ENCODE measurements at places on chromosomes 13 and 19. TPM values are rescaled to one million over a fixed set of nuclear protein-coding genes. Genes with fewer than 3 reads are reported as not detected.
A peak's percentile ranks its signal among the peaks of the same experiment; 100 is the strongest.

CAPN12 gene
- total RNA-seq: 2.2 TPM

TPM4 gene
- 355 TPM for total RNA-seq

ZNF66 gene
- total RNA-seq: 1.7 TPM

GJB6 gene
- 2.8 TPM for total RNA-seq

ZNF99 gene
- total RNA-seq: not detected

OLFM4 gene
- not detected for total RNA-seq

ZNF865 gene
- 5.1 TPM for total RNA-seq

FOXA3 gene
- total RNA-seq: 0.42 TPM

- ATAC-seq: no peak
Observed at GRCh38 chr13:79222427-79223205, 183.4 kb downstream of the RBM26 start.

- ATAC-seq: peak; percentile 15
Observed at GRCh38 chr13:111511219-111511732, 190.8 kb downstream of the TEX29 start.

DNA sequence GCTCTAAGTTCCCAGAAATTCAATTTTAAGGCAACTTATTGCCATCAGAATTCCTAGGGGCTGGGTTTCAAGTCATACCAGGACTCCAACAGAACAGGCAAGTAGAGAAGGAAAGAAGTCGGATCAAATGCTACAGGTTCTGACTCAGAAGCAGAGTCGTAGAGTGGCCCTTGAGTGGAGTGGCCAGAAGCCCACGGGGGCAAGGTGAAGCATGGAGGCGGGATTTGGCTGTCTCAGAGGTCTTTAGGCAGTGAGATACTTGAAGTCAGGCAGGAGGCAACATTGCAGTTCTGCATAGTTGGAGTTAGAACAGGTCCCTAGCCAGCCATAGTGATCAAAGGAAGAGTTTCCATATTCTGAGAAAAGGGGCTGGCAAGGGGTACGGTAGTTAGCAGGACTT lies 111.6 kb downstream of the NHLRC3 start:
- ATAC-seq: no peak

DNA sequence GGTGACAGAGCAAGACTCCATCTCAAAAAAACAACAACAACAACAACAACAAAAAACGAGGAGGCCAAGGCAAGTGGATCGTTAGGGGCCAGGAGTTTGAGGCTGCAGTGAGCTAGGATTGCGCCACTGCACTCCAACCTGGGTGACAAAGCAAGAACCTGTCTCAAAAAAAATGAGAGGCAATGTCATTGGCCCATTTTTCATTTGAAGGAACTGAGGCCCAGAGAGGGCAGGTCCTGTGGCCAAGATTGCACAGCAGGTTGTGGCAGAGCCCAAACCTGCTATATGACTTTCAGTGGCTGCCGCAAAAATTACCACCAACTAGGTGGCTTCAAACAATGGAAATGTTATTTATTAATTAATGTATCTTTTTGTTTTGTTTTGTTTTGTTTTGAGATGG lies 5.5 kb downstream of the PIK3R2 start:
- no peak for ATAC-seq

- ATAC-seq: no peak
Observed at GRCh38 chr19:2375353-2376121, 15.5 kb downstream of the TMPRSS9 start.

GRCh38 chr19:4059453-4059871 lies 7.2 kb downstream of the ZBTB7A start:
- no peak for ATAC-seq

DNA sequence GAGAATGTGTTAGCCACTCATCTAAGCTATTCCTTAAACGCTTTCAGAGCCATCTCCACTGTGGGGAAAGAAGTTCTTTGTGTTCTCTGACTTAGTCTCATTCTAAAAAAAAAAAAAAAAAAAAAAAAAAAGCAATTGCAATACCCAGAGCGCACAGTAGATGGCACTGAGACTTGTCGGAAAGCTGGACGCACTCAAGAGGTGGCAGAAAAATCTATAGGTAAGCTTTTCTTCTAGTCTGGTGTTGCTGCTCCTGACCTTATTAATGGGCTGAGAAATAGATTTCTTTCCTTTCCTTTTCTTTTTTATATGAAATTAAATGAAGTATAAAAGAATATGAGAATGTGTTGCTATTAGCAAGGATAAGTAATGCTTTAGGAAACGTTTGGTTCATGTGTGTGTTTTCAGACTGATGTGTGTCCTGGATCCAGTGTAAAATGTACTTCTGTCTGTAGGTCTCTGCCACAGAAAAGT lies 4.7 kb upstream of the GJB2 start:
- ATAC-seq: peak; percentile 31

DNA sequence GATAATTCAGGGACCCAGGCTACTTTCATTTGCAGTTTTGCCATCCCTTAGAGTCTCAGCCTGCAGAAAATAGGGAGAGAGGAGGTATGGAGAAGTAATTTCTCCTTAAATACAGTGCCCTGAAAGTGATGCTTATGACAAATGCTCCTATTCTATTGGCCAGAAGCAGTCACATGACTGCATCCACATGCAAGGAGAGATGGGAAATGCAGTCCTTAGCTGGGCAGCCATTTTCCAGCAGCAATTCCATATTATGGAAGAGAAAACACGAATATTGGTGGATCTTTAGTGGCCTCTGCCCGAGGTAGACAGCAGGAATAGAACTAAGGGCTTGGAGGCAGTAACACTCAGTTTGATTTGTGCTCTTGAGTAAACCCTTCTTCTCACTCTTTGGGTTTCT lies 39.4 kb downstream of the VAV1 start:
- ATAC-seq: no peak

GRCh38 chr13:39684531-39685137 lies 29.2 kb downstream of the COG6 start:
- ATAC-seq: no peak

DNA sequence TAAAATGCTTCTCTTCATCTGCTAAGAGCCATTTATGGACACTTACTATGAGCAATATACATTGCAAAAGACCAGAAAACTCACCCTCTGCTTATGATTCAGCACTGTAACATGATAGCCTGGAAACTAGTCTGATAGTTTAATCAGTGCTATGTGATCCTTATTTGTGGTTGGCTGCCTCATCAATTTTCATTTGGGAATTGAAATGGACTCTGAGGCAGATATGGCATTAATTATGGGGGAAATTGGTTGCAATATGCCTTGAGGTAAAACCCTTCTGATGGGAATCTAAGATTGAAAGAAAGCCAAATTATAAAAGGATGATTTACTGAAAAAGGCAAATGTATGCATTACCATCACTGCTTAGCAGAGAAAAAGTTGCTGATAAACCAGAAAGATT lies 33.5 kb downstream of the FAM216B start:
- ATAC-seq: no peak

GRCh38 chr13:108597943-108598342 lies 31.5 kb upstream of the MYO16 start:
- ATAC-seq: no peak

DNA sequence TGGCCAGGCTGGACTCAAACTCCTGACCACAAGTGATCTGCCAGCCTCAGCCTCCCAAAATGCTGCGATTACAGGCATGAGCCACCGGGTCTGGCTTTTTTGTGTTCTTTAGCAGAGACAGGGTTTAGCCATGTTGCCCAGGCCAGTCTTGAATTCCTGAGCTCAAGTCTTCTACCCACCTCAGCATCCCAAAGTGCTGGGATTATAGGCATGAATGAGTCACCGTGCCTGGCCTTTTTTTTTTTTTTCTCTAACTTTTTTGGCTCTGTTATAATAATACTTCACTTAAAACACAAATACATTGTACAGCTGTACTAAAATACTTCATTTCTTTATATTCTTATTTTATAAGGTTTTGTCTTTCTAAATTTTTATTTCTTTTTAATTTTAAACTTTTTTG lies 599.5 kb upstream of the PCDH9 start:
- ATAC-seq: no peak

- ATAC-seq: no peak
Observed at GRCh38 chr19:2729943-2730818, 9.0 kb upstream of the DIRAS1 start.

Measured in gastroesophageal sphincter (tissue), 4 donors.